ENCODE measurements at places on chromosomes 6 and 20. TPM values are rescaled to one million over a fixed set of nuclear protein-coding genes. Genes with fewer than 3 reads are reported as not detected.

DNA sequence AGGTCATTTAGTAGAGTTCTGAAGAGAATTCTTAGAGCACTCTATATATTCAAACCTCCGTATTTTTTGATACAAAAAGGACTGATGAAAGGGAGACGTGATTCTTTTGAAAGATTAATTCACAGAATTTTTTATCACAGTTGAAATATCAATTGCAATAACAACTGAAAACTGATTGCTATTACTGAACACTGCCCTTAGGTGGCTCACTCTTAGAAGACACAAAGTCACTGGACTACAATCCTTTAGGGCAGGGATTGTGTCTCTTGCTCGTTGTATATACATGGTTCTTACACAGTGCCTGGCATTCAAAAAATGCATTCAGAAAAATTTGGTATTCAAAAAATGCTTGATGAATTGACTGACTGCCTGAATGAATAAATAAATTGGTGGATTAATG, 17.1 kb upstream of the CALHM6 start:
- DNase-seq: no peak

GRCh38 chr6:25928562-25929324, 1.7 kb downstream of the SLC17A2 start:
- no peak for DNase-seq

GRCh38 chr6:35757456-35758123, 18.8 kb upstream of the CLPSL2 start:
- no peak for DNase-seq

- DNase-seq: no peak
Measured at GRCh38 chr6:30009113-30009512, 52.0 kb upstream of the POLR1H start.

DNA sequence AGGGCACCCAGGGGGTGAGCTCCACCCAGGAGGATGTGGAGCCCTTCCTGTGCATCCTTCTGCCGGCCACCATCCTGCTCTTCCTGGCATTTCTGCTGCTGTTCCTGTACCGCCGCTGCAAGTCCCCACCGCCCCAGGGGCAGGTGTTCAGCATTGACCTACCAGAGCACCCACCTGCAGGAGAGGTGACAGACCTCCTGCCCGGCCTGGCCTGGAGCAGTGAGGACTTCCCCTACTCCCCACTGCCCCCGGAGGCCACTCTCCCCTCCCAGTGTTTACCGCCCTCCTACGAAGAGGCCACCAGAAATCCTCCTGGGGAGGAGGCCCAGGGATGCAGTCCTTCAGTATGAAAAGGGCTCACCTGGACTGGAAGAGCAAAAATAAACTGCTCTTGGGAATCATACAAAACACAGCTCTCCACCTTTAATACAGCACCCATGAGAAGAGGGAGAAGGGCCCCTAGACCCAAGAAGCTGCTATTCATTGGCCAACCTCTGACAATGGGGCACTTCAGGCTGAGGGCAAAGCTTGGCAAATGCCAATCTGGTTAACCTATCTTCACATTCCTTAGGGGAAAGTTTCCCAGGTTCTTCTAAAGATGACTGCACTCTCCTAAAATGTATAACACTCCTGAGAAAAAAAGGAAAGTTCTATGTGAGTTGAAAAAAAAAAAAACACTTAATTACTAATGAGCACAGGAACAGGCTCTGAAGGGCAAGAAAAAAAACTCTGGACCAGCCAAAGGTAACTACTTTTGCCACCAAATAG, 5.0 kb downstream of the SMIM28 start:
- no peak for DNase-seq

DNA sequence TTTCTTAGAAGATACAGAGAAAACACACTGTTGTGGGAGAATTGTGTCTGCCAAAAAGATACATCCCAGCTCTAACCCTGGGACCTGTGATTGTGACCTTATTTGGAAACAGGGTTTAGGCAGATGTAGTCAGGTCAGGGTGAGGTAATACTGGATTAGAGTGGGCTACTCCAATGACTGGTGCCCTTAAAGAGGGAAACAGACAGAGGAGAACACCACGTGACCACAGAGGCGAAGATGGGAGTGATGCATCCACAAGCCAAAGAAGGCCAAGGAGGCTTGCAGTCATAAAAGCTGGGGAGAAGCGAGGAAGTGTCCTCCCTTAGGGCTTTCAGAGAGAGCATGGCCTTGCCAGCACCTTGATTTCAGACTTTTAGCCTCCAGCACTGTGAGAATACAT, 35.6 kb downstream of the SLC52A3 start:
- no peak for DNase-seq

PDYN gene
- total RNA-seq: not detected
